ENCODE measurements at places on chromosomes 1 and 21. TPM values are rescaled to one million over a fixed set of nuclear protein-coding genes. Genes with fewer than 3 reads are reported as not detected.

Gene REN
- total RNA-seq = not detected

Gene IL22RA1
- total RNA-seq = not detected

Gene AIRE
- total RNA-seq = 0.28 TPM

Gene GJC2
- total RNA-seq = 2.7 TPM

Gene ADGRB2
- total RNA-seq = 8.2 TPM

Gene RASAL2
- 27.9 TPM for total RNA-seq

Gene KLHL12
- total RNA-seq = 38.1 TPM

Gene ADAMTS4
- total RNA-seq = 110 TPM

Gene WLS
- total RNA-seq = 116 TPM

Gene KCNJ9
- not detected for total RNA-seq

Gene C1orf185
- not detected for total RNA-seq

Gene KIAA0319L
- total RNA-seq = 40.5 TPM

Gene LMOD1
- total RNA-seq = 25.7 TPM

Gene CD164L2
- not detected for total RNA-seq

Gene PRUNE1
- total RNA-seq = 10.7 TPM

Gene CEP85
- total RNA-seq = 11.1 TPM

Gene GPR37L1
- not detected for total RNA-seq

Gene LCE2C
- total RNA-seq = not detected

Gene VASH2
- total RNA-seq = not detected

Gene PRAMEF18
- total RNA-seq = not detected

Gene PRAMEF2
- total RNA-seq = not detected

Gene RAB3B
- total RNA-seq = 38.3 TPM

Gene VAV3
- total RNA-seq = 0.38 TPM

Gene SPRR3
- not detected for total RNA-seq

Gene SPRR5
- not detected for total RNA-seq

Gene RERE
- 76.7 TPM for total RNA-seq

Gene LAPTM5
- total RNA-seq = 0.28 TPM

Gene PCBP3
- total RNA-seq = 6.2 TPM

Gene TFF1
- not detected for total RNA-seq

Gene RNU1-4
- under 0.01 TPM for total RNA-seq

Gene GPR153
- 2.1 TPM for total RNA-seq

Gene PADI2
- total RNA-seq = 0.19 TPM

Gene S100B
- total RNA-seq = 0.28 TPM

Gene KCNE2
- total RNA-seq = not detected

Gene MMP23B
- 8.1 TPM for total RNA-seq

Gene PTPRU
- 5.0 TPM for total RNA-seq

Gene PLOD1
- 626 TPM for total RNA-seq

Gene CDC14A
- total RNA-seq = 2.7 TPM

Gene DBT
- total RNA-seq = 6.8 TPM

Gene ZDHHC18
- total RNA-seq = 7.7 TPM

Gene LDLRAD1
- total RNA-seq = not detected

Gene FPGT
- 23.4 TPM for total RNA-seq

Gene SLC66A1
- 12.7 TPM for total RNA-seq

Gene PLA2G2A
- not detected for total RNA-seq

Gene NUDT4B
- 29.7 TPM for total RNA-seq

Gene OR2L13
- total RNA-seq = under 0.01 TPM

Gene LSM10
- total RNA-seq = 43.3 TPM

Gene TMEM269
- total RNA-seq = not detected

Gene MR1
- 13.0 TPM for total RNA-seq

Gene OPRD1
- not detected for total RNA-seq

Gene VHLL
- total RNA-seq = not detected

Gene CPLANE2
- 7.3 TPM for total RNA-seq

Gene SYDE2
- total RNA-seq = 4.6 TPM

Gene DISC1
- total RNA-seq = 6.2 TPM

Gene ABCD3
- total RNA-seq = 45.1 TPM

Gene DPT
- total RNA-seq = not detected

Gene CHIA
- not detected for total RNA-seq

Data from regular cardiac myocyte (primary cell).